HEK293T (cell line): ENCODE measurements at places on chromosomes 16 and 17.

- DNase-seq = no peak
These were observed 34.4 kb upstream of the DNAH17 start for GRCh38 chr17:78611607-78612006.

- no peak for DNase-seq
These were observed 79.8 kb downstream of the ARHGAP17 start for GRCh38 chr16:24935336-24935735.

GRCh38 chr17:41885733-41886132 is 20.5 kb upstream of the KLHL11 start:
- DNase-seq = peak; percentile 54

GRCh38 chr17:62705778-62706597 is 78.5 kb downstream of the MRC2 start:
- DNase-seq = no peak

- DNase-seq = no peak
These were observed 15.4 kb downstream of the CD7 start for GRCh38 chr17:82301916-82302567.

DNA sequence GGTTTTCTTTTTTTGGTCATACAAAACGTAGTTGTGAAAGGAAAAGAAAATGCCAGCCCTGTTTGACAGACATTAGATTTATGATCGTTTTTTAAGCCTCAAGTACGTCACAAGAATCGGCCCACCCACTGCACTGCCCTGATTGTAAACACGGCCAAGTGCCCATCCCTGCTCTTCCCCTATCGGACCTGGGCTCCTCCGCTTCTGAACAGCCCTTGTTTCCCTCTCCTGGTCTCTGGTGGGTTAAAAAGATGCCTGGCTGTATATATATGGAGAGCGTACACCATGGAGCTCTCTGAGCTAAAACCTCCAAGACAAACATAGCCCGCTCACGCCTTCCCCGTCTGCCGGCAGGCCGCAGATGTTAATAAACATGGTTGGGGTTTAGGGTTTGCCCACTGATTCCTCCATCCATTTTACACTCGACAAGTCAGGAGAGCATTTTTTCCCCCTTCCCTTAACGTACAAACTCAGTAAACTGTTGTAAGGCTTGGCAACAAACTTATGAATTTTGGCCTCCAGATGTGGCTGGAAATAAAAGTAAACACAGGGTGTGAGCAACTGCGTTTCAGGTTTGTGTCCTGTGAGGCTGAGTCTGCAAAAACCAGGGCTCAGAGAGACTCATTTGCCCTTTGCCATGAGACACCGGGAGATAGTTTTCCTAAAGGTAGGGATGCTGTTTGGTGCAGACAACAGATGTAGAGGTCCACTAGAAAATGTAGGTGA is 325.9 kb downstream of the SOX9 start:
- no peak for DNase-seq

GRCh38 chr17:78647032-78647431 is 69.8 kb upstream of the DNAH17 start:
- no peak for DNase-seq

DNA sequence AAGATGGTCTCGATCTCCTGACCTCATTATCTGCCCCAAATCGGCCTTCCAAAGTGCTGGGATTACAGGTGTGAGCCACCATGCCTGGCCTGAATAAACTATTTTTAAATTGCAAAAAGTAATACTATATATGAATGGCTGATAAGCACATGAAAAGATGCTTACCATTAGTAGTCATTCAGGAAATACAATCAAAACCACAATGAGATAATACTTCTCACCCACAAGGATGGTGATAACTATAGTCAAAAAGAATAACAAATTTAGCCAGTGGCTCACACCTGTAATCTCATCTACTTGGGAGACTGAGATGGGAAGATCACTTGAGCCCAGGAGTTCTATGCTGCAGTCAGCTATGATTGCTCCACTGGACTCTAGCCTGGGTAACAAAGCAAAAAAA is 2.4 kb upstream of the TACO1 start:
- no peak for DNase-seq
